ENCODE measurements at places on chromosomes 12 and 14.

DNA sequence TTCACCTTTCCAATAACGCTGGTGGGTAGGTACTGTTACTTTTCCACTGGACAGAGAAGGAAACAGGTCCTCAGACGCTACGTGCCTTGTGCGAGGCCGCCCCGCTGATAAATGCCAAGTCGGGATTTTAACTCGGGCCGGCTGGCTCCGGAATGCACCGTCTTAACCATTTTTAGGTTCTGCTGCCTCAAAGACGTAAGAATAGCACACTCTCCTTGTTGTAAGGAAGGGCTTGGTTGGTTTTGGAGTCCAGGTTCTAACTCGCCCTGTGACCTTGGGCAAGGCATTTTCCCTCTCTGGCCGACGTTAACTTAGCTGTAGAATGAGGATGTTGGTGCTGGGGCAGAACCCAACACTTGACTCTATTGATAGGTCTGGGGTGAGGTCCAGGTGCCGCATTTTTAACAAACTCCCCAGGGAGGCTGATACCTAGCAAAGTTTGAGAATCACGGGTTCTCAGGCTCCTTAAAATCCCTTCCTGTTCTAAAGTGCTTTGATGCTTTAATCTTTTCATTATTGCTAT, 814 bp downstream of the ANKRD13A start:
- DNase-seq: no peak

- DNase-seq: no peak
Measured at GRCh38 chr14:50816395-50817047, 14.4 kb downstream of the NIN start.

GRCh38 chr14:89674240-89674639, 257.2 kb upstream of the FOXN3 start:
- DNase-seq: no peak

- DNase-seq: no peak
Measured at GRCh38 chr12:59820594-59821011, 224.8 kb downstream of the SLC16A7 start.

- no peak for DNase-seq
Measured at GRCh38 chr12:14960548-14961465, 594 bp downstream of the ARHGDIB start.

DNA sequence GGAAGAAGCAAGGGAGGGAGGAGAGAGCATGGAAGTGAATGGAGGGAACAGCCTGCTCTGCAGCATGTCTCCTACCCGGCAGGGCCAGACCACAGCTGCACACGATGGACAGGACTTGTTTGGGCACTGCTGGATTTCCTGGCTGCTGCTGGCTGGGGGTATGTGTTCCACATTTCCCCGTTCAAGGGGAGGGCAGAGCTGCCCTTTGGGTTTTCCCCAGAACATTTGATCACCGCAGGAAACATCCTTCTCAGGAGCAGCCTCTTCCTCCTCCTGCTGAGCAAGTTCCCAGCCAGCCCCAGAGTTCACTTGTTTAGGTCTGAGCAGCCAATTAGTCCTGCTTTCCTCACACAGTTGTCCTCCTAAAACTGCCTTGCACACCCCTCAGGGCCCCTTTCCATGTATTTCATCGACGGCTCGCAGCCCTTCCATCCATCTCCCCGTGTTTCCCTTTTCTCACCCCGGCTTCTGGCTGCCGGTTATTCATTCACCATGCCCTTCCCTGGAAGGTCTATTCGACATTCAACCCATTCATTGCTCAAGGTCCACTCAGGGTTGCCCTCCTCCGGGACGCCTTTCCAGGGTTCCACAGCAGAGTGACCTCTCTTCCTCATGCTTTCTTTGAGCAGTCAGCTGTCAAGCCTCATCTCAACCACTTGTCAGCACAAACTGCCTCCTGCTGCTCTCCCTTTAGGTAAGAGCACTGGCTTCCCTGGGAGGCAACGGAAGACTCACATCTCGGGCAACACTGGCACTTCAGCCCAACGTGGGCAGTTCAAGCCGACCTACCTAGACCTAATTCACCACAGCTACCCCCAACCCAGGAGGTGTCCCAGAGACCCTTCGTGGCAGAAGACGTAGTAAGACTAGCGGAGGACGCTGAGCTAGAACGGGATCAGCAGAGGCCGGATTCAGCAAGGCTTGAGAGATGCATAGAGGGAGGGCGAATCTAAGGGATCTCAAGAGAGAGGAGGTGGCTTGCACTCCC, 20.1 kb upstream of the ANO2 start:
- DNase-seq: no peak

DNA sequence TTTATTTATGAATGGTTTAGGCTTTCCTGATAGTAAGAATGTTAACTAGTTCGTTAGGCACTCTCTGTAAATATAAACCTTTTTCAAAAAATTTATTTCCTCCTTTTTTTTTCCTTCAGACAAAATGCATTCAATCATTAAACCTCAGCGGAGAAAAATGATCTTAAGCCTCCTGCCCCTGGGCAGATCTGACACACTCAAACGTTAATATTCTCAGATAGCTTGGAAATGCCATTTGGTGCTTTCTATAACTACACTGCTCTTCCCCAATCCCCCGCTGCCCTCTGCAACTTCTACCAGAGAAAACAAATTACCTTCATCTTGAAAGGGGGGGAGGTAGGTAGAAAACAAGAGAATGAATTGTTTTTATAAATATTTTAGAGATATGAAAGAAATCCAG, 521.2 kb downstream of the MED13L start:
- DNase-seq: no peak

DNA sequence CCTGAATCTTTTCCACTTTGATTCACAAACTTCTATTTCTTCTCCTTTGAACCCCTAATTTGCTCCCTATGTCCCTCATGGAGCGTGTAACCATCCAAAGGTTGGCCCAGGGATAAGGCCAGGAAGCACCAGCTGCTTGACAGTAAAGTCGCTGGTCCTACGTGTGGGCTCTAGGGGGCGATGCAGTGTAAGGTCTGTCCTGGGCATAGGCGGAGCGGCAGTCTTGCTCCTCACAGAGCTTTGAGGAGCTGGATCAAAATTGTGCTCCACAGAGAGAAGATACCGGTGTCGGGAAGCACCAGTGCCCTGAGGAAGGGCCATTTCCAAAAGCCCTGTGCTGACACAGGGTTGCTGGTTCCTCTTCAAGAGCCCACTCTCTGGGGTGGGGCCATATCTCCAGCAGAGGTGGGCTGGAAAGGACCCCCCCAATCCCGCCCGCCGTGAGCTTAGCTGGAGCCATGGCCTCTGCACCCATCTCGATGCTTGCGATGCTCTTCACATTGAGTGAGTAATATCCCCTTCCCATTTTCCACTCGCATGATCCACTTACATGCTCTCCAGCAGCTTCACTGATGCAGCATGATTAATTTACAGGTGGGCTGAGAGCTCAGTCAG, 49.9 kb upstream of the OR4E1 start:
- no peak for DNase-seq

GRCh38 chr14:56299306-56299984, 181.2 kb downstream of the PELI2 start:
- no peak for DNase-seq
